Stimulated activated CD8-positive, alpha-beta memory T cell treated with anti-CD3 and anti-CD28 coated beads, Interleukin-2, amount 100 ng/mL, for 1 hour (primary cell): ENCODE measurements at places on chromosomes 12 and 14.

GRCh38 chr12:128178966-128179365 is 88.0 kb upstream of the TMEM132C start:
- DNase-seq, result no peak

DNA sequence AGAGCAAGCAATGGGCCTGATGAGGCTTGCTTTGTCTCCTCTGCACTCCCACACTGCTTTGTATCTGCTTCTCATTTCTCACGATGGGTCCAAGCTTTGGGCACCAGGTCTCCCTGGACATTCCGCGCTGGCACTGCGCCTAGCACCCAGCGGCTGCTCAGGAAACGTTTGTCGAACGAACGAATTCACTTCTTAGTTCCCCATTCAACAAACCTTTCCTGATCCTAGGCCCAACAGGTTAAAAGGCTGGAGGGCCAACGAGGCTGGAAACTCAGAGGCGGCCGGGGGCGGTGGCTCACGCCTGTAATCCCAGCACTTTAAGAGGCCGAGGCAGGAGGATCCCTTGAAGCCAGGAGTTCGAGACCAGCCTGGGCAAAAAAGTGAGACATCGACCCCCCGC is 1.0 kb upstream of the GLRX5 start:
- no peak for DNase-seq

DNA sequence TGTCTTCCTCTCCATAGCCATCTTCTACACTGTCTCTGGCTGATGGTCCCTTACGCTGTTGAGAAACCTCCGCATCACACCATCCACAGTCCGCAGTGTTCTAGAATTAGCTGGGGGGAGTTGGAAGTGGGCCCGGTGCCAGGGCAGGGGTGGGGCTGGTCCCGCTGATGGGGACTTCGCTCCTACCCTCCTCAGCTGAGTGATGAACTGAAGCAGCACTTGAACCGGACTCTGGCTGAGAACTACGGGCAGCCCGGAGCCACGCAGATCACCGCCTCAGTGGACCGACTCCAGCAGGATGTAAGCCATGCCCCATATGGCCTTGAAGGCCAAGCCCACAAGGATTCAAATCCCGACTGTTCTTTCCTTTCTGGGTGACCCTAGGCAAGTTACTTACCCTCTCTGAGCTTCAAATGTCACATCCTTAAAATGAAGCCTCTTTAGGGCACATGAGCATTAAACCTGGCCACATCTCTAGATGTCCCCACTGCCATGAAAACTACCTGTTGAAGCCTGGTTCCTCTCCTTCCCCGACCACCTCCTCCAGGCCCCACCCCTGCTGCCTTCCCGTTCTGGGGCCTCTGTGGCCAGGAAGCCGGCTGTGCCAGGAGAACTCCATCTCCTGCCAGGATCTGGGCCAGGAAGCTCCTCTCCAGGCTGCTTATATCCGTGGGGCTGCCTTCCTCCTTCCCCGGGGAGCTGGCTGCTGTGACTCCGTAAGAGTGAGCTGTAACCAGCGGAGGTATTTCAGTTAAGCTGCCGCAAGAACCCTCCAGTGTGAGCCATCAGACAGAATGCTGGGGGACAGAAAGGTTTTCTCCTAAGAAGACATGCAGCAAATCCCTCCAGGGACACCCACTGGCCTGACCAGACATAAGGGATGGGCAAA is 53.1 kb downstream of the TSPAN11 start:
- no peak for DNase-seq

DNA sequence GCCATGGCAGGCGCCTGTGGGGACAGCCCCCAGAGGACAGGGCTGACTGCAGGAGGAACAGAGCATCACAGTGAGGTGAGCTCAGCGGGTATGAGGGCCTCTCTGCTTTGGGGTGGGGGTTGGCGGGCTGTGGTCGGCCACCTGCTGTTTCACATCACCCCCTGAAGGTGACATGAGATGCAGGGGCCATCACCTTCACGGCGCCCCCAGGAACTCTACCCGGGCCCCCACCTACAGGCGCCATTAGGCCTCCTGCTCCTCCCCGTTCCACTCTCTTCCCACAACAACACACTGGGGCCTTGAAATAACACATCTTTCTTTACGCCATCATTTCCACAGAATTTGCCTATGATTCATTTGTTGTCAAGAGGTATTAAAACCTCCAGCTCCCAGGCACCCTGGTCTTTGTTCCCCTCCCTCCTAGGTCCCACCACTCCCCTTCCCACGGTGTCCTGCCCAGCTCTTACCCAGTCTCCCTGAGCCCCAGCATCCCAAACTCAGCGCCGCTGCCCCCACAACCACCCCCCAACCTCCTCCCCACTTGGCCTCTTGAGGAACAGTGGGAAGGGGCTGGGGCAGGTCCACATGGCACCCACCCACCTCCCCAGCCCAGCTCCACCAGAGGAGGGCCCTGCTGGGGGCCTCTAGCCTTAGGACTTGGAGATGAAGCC is 12.7 kb upstream of the HDAC7 start:
- no peak for DNase-seq

DNA sequence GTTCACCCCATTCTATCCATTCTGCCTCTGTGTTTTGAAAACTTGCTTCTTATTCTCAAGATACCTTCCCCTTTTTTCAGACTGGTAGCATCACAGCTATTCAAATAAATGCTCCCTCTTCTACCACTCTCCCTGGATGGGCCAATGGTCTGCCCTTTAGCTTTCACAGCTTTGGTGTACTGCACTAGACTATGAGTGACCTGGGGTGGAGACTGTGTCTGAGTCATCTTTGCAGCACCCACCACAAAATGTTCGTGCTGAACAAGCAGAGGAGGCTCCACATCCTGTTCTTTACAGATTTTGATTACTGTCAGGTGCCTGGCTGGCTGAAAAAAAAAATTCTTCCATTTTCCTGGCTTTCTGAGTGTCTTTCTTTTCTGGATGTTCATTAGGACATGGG is 1104.1 kb upstream of the TMEM132C start:
- peak; percentile 18 for DNase-seq

- DNase-seq, result no peak
Measured at GRCh38 chr14:69574954-69575295, 254 bp upstream of the CCDC177 start.

DNA sequence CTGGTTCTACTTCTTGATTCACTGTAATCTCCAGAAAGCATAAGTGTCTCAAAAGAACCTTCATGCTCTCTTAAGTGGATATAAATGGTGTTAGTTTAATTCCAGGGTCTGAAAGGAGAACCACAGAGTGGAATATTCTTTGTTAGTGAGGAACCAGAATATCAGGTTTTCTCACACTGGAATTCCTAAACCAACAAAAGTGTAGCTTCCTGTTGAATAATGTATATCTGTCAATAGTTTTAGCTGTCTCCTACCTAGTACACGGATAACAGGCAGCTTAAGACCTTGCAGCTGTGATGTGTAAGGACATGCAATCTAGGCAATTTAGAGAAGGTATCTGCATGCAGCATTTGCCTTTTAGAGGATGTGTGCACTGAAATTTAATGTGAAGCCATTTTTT is 24.0 kb downstream of the LRIG3 start:
- DNase-seq, result no peak

DNA sequence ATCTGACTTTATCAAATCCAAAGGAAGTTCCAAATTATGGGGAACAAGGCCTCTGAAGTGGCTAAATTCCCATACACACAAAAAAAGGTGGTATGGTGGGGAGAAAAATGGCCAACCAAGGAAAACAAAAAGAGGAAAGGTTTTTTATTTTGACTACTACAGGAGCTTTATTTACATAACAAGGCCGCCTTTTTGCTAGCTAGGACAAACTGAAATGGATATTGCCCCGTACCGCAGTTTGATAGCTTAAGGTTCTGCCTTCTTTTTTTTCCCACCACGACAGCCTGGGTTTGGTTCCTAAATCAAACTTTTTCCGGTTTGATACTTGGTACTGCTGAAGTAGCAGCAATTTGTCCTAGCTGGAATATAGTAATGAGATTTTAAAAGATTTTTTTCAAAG is 66.8 kb downstream of the COX16 start:
- DNase-seq, result no peak

DNA sequence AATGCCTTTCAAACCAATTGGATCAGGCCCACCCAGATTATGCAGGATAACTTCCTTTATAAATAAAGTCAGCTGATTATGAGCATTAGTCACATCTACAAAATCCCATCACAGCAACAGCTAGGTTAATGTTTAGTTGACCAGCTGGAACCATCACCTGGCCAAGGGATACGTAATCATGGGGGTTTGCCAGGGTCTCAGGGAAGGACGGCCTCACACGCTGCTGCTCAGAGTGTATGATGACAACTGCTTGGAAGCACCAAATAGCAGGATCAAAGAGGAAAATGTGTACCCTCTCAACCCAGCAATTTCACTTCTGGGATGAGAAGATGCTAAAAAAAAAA is 162.6 kb downstream of the SLC15A4 start:
- DNase-seq, result no peak

DNA sequence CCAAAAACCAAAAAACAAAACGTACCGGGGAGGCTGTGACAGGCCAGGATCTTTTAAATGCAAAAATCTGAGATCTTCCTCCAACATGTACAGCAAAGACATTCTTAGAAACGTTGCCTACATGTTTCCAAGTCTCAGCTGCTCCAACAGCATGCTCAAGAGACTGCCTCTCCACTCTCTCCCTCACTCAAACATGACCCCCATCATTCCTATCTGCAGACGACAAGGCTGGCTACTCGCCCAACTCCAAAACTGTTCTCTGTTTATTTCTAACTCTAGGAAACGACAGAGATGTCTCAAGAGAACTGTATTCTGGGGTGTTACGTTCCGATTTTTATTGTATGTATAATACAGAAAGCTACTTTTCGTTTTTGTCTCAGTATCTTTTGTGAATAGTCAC is 57.5 kb upstream of the TMCC3 start:
- no peak for DNase-seq

- DNase-seq, result no peak
Measured at GRCh38 chr14:76405627-76406026, 29.7 kb downstream of the ESRRB start.

GRCh38 chr12:102539651-102540553 is 59.5 kb upstream of the IGF1 start:
- no peak for DNase-seq

DNA sequence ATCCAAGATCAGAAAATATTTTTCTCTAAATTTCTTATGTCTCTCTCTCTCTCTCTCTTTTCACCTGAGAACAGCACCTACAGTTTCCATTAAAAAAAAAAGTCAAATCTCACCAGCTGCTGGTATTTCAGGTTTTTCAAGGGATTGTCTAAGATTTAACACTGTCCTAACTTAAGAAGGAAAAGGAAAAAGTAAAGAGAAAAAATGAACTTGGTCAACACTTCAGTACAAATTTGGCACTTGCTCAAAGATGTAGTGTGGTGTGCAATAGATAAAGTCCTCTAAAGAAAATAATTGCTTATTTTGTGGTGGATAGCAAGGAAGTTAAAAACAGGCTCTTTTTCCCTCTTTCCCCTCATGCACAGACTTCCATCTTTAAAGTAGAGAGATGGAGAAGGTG is 416.2 kb downstream of the SOX5 start:
- DNase-seq, result no peak

- no peak for DNase-seq
Measured at GRCh38 chr14:104136472-104137296, 1.7 kb upstream of the KIF26A start.

GRCh38 chr12:125166041-125166440 is 100.8 kb downstream of the AACS start:
- DNase-seq, result no peak

GRCh38 chr12:101680240-101680639 is 17.2 kb upstream of the CHPT1 start:
- DNase-seq, result no peak

- no peak for DNase-seq
Measured at GRCh38 chr12:10959804-10960203, 20.7 kb upstream of the TAS2R14 start.

DNA sequence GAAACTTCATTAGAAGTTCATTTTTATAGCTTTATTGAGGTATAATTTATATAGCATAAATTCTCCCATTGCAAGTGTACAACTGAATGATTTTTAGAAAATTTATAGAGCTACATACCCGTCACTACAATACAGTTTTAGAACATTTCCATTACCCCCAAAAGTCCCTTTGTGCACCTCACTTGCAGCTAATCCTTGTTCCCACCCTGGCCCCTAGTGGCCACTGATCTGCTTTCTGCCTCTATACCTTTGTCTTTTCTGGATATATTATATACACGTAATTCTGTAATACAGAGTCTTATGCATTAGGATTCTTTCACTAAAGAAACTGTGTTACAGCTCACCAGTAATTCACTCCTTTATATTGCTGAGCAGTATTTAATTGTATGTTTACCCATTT is 145.1 kb upstream of the DIO2 start:
- DNase-seq, result no peak

DNA sequence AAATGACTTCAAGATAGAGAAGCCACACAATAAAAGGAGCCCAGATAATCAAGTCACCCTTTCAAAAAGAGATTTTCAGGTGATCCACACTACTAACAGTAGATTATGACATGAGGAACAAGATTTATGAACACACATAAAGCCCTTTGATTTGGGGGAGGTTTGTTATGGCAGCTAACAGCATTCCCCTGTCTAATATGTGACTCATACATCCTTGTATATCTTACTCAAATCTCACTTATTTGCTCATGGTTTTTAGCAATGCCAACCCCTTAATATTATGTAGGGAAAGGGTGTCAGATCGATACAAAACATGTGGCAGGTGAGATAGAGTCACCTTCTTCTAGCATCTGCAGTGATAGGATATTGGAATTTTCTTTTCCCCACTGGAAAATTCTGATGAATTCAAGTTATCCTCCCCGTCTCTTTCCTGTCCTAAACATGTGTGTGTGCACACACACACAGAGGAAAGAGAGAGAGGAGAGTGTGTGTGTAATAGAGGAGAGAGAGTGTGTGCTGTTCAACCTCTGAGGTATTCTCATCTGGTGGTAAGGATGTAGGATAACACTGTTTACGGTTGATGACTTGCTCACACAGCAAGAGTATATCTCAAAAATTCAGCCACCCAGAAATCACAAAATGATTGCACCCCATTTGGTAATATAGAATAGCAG is 319.9 kb downstream of the KCNC2 start:
- no peak for DNase-seq

DNA sequence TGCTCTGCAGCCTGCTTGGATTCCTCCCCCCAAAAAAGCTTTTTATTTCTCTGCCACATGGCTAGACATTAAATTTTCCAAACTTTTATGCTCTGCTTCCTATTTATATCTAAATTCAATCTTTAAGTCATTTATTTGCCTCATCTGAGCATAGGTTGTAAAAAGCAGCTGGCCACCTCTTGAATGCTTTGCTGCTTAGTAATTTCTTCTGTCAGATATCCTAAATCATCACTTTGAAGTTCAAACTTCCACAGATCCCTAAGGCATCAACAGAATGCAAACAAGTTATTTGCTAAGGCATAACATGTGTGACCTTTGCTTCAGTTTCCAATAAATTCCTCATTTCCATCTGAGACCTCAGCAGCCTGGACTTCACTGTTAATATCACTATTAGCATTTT is 209.6 kb downstream of the FSCB start:
- DNase-seq, result no peak

GRCh38 chr12:56749359-56749758 is 2.8 kb downstream of the PRIM1 start:
- no peak for DNase-seq

DNA sequence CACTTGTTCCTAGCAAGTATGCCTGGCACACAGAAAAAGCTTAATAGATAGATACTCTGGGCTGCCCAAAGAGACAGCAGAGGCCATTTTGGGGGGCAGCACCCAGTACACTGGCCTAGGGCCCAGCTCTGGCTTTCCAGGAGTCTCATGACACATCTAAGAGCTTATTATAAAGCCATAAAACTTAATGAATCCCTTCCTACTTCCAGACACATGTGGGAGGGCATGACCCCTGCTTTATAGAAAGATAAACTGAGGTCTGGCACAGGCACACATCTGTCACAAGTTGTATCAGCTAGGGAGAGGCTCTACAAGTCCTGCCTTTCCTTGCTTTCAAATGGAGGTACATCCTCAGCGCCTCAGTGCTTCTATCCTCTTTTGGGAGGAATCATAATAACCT is 27.1 kb downstream of the FMNL3 start:
- no peak for DNase-seq
